ENCODE measurements at places on chromosomes 3 and 15.

DNA sequence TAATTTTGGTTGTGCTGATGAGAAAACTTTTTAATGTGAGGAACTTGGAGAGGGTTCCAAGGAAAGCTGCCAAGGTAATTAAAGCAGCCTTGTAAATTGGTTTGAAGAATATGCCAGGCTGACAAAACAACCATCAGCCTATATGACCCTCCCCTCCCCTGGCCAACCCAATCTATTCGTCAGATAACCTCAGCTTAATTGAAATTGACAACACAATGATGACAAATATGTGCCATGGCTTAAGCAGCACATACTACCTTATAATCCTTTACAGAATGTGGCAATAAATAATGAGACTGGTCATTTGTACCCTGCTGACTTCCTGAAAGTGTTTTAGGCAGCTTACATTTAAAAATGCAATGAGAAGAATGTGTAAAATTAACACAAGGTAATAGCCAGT, 118.2 kb downstream of the EFHB start:
- no peak for DNase-seq

DNA sequence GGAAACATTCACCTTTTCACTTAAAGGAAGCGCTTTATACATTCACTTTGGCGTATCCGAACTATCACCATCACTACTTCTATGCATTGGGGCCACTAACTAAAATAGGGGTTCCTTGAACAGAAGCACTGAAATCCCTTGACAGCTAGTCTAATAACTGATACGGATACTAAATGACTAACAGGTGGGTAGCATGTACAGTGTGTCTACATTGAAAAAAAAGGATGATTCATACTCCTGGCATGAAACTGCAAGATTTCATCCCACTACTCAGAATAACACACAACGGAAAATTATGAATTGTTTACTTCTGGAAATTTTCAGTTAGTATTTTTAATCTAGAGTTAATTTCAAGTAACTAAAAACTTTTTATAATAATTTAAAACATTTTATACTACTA, 96.7 kb downstream of the SMARCC1 start:
- no peak for DNase-seq

GRCh38 chr3:185560676-185561075, 8.3 kb upstream of the LIPH start:
- no peak for DNase-seq

DNA sequence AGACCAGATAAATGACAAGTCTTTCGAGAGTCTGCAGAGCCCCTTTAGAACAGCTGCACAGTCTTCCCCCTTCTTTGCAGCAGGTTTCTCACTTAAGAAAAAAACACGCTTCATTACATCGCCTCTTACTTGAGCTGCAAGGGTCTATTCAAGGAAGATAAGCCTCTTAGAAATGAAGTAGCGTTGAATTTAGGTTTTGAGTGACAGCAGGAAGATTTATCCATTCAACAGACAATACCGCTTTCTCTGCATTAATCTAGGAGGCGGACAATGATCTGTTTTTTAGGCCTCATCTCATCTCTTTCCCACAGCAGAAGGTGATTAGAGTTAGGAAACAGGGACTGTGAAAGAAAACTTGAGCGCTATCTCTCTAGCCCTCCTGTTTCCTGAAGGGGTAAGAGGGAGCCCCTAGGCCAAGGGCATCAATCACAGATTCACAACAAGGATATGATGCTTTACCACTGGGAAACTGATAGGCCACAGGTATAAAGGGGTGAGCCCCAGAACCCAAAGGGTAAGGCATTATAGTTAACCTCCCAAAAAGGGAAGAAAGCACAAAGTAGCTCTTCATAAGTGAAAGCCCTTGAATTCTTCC, 84.3 kb downstream of the MECOM start:
- no peak for DNase-seq

GRCh38 chr15:71800190-71800589, 10.2 kb upstream of the NR2E3 start:
- no peak for DNase-seq

GRCh38 chr3:124787476-124788195, 57.4 kb downstream of the UMPS start:
- no peak for DNase-seq

- DNase-seq = no peak
Observed at GRCh38 chr3:62832553-62832952, 42.7 kb downstream of the CADPS start.

GRCh38 chr3:78728406-78729145, 1039.2 kb downstream of the ROBO1 start:
- DNase-seq = no peak
